ENCODE measurements at places on chromosomes 6 and 20.

GRCh38 chr6:36330366-36330765, 6.3 kb downstream of the BNIP5 start:
- no peak for DNase-seq

GRCh38 chr20:20505554-20505953, 137.7 kb downstream of the INSM1 start:
- DNase-seq: no peak

DNA sequence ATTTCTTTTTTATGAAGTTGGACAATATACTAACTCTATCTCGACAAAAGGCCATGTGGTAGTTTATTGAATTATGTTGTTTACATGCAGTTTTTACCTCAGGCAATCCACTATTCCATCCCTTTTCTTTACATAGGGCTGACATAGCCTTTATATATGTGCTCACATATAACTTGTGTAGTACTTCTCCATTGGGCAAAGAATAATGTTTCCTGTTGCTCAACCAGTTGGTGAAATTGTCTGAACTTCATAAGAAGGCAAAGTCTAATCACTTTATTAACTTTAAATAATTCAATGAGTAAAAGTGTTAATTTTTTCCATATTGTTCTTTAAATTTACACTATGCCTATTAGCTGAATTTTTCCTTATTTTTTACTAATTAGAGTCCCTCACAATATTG, 1272.1 kb downstream of the EPHA7 start:
- no peak for DNase-seq

- DNase-seq: no peak
Measured at GRCh38 chr6:161637658-161638057, 363.8 kb upstream of the AGPAT4 start.

- DNase-seq: no peak
Measured at GRCh38 chr6:69542494-69542893, 254.3 kb downstream of the LMBRD1 start.

DNA sequence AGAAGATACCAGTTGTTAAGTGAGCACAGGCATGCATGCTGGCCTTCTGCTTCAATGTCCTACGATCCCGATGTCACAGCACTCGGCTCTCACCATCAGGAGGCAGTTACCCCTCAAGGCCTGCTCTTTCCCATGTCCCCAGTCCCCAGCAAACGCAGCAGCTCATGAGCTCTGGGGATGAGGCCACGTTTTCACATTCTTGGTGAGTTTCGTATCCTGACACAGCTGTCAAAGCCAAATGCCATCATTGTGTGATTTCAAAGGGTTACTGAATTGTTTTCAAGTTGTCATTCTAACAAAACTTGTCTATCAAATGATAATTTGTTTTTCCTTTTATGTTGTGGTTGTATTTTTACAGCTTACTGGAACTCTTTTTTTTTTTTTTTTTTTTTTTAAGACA, 226.9 kb upstream of the KCNG1 start:
- no peak for DNase-seq

GRCh38 chr6:45513213-45513618, 135.5 kb upstream of the SUPT3H start:
- DNase-seq: no peak
